Thoracic aorta (tissue), 2 donors: ENCODE measurements at places on chromosomes 4 and X. TPM values are rescaled to one million over a fixed set of nuclear protein-coding genes. Genes with fewer than 3 reads are reported as not detected.

The CLOCK gene
- total RNA-seq: 35.3 TPM

DNA sequence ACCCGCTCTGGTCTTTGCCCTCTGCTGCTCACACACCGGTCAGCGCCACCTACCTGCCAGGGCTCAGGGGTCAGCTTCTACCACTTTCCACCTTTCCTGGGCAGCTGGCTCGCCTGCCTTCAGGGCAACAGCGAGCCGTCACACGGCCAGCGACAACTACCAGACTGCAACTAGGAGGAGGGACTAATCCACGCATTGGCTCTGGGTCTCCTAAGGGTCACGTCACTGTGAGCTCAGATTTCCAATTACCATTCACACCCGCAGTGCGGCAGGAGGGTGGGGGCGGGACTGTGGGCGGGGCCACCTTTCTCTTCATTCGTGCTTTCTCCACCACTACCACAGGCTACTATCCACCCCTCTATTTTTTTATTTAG is at the start of gene BEX5:
Gene BEX5 (minus strand): TSS at position 172 of the 374 bp plus-strand sequence. CDS start 1,712 bp downstream, outside the sequence.
- H3K4me3 ChIP-seq: peak within 1 kb of the TSS; percentile 77
- H3K27me3 ChIP-seq: no peaks in the 10 kb centered on the region
- H3K4me1 ChIP-seq: no peaks in the 10 kb centered on the region
- peak within 1 kb of the TSS; percentile 72 for H3K27ac ChIP-seq
- no peaks in the 10 kb centered on the region for H3K36me3 ChIP-seq

The ADH1B gene
- 1,563 TPM for total RNA-seq

DNA sequence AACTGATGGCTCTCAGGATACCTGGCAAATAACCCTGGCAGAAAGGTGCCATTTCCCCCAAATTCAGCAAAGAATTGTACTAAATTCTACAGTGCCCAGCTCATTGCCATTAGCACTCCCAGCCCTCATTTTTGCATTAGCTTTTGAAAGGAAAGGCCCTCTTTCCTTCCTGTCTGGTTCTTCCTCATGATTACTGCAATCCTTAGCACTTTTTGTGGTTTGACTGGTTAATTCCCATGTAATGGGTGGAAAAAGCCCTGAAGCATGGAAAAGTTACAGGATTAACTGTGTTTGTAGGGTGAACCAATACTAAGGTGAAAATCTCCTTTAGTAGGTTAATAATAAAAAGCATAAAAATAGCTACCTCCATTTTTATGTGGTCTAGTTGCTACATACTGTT is 139.5 kb downstream of the NPNT start:
- H3K27me3 ChIP-seq: no peaks in the 10 kb centered on the region
- peaks cover 18% of the 10 kb centered on the region for H3K4me1 ChIP-seq
- DNase-seq: no peak
- no peaks in the 10 kb centered on the region for H3K36me3 ChIP-seq

- no peaks in the 10 kb centered on the region for H3K36me3 ChIP-seq
- H3K27me3 ChIP-seq: no peaks in the 10 kb centered on the region
- no peak overlapping the region for H3K4me3 ChIP-seq
Observed at GRCh38 chr4:20831746-20832145, 131.5 kb downstream of the PACRGL start.

The AR gene
- 22.0 TPM for total RNA-seq

The MSANTD1 gene
- 1.4 TPM for total RNA-seq

GRCh38 chrX:28590396-28590795 is 3.1 kb downstream of the IL1RAPL1 start:
- no peak for DNase-seq
- no peak overlapping the region for H3K27ac ChIP-seq
- no peak overlapping the region for H3K4me3 ChIP-seq
